ENCODE measurements at places on chromosomes 2 and 18.
A peak's percentile ranks its signal among the peaks of the same experiment; 100 is the strongest.

DNA sequence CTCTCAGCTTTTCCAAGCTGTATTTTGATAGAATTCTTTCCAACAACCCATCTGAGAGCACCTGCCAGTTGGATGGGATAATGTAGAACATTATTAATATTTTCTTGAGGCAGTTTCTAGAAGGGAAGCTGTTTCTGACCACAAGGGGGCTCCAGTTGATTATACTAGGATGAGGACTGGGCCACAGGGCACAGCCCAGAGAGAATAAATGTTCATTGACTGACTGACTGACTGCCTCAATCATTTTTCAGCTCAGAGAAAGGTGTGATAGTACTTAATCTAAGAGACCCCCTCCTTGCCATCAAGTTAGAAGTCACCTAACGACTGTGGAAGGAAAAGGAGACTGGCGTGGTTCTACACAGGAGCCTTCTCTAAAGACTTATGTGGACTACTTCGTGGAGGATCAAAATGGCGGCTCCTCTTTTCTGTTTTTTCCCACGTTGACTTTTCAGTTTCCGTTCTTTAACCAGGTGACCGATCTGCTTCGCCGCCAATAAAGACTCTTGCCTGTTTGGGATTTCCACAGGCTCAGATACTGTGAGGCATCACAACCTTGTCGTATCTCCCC lies 31.9 kb upstream of the CREG2 start:
- peak; percentile 74 for DNase-seq

- DNase-seq, result peak; percentile 19
Measured at GRCh38 chr2:241940329-241940728, 70.8 kb downstream of the RTP5 start.

DNA sequence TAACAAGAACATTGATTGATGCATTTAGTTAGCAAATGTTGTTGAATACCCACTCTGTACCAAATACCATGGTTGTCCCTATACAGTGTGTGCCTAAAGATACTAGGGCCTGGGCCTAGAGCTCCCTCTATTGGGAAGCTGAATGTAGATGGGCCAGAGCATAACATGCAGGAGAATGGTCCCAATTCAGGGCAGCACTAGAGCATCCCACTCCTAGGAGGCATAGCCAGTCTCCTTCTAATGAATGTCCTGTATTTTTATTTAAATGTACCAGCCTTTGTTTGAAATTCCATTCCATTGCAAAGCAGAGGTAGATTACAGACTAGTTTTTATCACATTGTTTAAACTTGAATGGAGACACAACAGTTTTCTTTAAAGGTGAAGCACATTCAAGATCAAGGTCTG lies 90.6 kb downstream of the FEZ2 start:
- peak; percentile 59 for DNase-seq

- DNase-seq, result no peak
Measured at GRCh38 chr18:57052173-57052572, 94.7 kb upstream of the BOD1L2 start.

DNA sequence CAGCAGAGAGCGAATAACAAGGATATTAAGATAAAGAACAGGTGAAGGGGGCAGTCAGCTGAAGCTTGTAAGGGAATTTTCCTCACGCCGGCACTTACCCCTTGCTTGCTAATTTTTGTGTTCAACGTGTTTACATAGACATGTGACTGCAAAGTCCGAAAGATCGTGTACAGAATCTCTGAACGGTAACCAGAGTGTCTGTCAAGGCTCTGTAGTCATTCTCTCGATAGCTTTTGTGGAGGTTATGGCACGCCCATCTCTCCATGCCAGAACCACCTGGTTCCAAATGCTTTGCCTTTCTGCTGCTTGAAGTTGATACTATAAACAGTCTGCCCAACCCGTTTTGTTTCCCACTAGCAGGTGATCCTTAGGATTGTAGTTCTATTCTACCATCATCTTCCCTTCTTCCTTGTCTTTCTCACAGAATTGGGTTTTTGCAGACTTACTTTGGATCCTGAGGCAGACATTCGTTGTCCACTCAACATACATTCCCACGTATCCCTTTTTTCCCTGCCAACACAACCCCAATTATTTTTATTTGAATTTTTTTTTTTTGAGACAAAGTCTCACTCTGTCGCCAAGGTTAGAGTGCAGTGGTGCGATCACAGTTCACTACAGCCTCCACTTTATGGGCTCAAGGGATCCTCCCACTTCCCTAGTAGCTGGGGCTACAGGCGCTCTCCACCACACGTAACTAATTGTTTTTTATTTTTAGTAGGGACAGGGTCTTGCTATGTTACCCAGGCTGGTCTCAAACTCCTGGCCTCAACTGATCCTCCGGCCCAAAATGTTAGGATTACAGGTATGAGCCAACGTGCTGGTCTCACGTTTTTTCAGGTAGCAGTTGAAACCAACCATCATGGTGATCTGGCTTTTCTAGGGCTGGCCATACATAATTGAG lies 1.3 kb upstream of the USP34 start:
- peak; percentile 85 for DNase-seq

- no peak for DNase-seq
Measured at GRCh38 chr2:147715807-147716206, 129.0 kb upstream of the ACVR2A start.

DNA sequence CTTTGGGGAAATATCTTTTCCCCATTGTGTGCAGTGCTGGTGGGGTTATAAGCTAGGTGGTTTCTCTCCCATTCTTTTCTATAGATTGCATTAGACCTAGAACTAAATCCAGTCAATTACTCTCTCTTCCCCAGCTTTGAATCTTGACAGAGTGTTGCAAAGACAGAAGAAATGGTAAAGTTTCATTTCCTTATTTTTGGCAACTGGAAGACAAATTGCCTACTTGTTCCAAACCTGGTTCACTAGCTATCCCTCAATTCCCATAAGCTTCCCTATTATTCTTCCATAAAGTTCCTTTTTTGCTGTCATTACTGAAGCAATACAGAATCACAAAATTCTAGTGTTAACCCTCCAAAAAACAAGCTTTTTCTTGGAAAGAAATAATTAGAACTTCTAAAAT lies 94.0 kb upstream of the ITGA4 start:
- DNase-seq, result no peak

- DNase-seq, result no peak
Measured at GRCh38 chr2:30031184-30031583, 109.8 kb upstream of the ALK start.

DNA sequence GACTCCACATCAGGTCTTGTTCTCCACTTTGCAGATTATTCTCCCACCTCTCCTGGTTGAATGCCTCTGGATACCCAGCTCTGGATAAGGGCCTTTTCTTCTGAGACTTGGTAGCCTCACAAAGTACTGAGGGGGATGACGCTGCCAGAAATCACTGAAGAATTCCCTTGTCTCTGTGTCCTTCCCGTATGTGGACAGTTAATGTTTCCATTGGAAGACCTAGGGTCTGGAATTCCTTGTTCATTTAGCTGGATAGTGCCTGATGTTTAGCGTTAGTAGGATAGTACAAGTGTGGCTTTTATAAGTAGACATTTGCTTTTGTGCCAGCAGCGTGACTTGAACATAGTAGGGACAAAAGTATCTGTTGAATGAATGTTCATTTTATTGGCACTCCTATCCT lies 76.9 kb downstream of the CLHC1 start:
- DNase-seq, result no peak

DNA sequence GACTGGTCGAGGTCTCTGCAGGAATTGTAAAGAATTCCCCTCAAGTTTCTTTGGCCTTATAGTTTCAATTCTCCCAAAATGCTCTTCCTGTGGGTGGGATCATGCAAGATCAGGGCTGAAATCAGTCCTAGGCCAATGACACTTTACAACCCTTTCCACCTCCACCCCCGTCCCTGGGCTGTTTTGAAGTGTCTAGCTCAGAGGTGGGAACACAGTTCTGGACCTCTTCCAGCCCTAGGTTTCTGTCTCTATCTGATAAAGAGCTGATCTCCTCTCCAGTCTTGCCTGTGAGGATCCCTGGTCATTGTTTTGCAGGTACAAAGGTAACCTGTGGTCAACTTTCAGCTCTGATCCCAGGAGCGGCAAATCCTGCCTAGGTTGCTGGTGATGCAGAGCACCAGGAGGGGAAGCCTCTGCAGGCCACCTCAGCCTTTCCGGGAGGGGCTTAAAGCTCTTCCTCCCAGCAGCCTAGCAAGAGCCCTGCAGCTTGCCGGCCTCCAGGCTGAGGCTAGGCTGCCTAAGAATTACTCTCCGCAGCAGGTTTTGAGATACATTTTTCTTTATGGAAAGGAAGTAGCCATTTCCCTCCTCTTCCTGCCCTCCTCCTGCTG lies 69.8 kb upstream of the WIPF1 start:
- DNase-seq, result no peak

- DNase-seq, result no peak
Measured at GRCh38 chr2:130842770-130843169, 6.1 kb downstream of the ARHGEF4 start.

DNA sequence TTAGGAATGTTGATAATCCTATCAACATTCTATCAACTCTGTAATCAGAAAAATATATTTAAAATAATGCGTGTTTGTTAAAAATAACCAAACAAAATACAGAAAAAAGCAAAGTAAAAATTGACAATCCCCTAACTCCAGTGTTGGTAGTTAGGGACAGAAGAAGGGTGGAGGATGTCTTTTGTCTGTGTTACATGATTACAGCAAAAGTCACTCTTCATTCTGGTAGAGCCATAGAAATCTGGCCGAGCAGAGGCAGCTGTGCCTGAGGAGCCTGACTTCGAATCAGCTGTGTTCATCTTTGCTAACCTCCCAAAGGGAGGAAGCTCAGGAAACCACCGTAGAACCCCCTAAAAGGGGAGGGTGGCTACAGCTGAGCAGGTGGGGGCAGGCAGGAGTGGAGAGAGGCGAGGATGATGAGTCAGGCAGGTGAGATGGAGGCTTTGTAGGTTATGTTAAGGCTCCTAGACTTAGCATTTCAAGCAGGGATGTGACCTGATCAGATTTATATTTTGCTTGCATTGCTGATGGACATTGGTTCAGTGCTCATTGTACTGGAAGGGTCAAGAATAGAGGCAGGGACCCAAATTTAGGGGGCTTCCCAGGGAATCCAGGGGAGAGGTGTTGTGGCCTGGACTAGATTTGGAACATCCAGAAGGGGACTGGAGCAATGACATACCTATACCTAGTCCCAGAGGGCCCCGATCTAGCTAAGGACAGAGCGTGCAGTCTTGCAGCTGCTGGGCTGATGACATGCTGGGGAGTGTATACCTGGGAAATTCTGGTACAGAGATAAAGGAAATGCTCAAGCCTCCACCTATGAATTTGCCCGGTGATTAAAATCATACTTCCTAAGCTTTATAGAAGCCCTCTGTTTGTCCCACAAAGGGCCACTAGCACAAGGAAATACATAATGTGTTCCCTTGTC lies 95.7 kb downstream of the NEDD4L start:
- DNase-seq, result no peak

GRCh38 chr2:104852090-104852666 lies 1.7 kb upstream of the POU3F3 start:
- DNase-seq, result peak; percentile 16

DNA sequence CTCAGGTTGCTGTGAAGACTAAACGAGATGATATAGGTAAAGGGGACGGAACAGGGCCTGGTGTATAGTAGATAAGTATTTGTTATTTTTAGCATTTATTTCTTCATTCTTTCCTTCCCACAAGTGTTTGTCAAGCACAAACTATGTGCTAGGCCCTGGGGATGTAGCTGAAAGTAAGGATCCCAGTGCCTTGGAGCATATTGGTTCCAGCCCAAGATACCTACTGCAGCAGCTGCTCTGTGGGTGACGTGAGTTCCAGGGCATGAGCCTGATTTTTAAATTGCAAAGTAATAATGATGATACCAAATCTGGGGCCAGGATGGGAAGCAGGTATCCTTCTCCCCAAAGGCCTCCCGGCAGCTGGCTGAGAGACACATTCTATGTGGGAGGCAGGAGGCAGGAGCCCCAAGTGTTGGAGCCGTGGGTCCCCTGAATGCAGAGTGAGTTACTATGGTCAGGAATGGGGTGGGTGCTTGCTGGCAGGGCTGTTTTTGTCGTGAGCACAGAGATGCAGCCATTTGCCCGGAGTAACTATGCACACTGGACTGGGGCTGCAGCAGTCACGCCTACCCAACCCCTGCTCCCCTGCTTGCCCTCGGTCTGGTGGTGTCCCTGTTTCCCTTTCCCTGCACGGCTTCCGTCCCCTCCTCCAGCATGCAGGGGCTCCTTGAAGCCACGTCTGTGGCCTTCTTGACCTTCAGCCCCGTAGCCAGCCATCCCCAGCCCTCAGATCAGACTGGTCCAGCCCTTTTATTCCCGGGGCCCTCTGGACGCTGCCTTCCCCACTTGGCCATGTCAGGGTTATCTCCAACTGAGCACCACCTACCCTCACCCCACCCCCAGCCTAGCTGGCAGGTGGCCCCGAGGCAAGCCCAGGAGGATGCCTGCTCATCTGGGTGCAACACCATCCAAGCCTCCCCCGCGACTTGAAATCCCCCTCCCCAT lies 52.4 kb downstream of the INHBB start:
- no peak for DNase-seq

- DNase-seq, result no peak
Measured at GRCh38 chr2:196104066-196104465, 35.4 kb upstream of the DNAH7 start.

- no peak for DNase-seq
Measured at GRCh38 chr18:37552286-37552685, 13.3 kb downstream of the CELF4 start.

GRCh38 chr2:128360711-128361110 lies 42.0 kb upstream of the HS6ST1 start:
- DNase-seq, result no peak

DNA sequence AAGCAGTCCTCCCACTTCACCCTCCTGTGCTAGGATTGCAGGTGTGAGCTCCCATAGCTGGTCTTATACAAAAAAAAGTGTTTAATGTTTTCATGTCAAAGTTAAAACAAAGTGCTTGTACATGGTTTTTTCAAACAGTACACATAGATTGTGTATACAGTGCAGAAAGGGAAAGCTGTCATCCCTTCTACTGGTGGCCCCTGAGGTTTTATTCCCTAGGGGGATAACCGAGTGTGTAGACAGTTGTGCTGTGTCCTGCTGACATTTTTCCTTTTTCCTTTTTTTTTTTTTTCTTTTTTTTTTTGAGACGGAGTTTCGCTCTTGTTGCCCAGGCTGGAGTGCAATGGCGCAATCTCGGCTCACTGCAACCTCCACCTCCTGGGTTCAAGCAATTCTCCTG lies 10.8 kb downstream of the TUBB6 start:
- DNase-seq, result peak; percentile 54

DNA sequence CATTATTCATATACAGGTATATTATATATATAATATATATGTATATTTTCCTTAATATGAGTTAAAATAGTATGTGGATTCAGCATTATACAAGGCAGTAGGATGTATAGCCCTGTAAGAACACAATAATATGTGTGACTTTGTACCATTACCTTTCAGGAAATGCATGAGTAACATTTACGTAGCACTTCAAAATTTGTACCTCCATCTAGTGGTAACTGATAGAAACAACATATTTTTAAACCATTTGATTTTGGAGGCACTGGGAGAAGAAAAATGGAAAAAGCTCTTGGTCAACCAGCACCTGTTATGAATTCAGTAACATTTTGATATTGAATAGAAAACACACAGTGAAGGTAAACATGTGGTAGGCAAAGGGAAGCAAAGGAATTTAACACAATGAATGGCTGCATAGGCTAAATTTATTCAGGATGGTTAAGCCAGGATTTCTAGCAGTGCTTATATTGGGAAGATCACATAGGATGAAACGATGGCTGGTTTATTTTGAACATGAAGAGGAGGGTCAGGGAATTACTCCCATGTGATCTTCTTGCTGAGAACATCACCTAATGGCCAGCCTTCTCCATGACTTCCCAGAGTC lies 565.5 kb downstream of the CCDC85A start:
- peak; percentile 56 for DNase-seq

GRCh38 chr2:130814931-130815680 lies 21.6 kb upstream of the ARHGEF4 start:
- no peak for DNase-seq

GRCh38 chr2:13006829-13007717 lies 290.3 kb downstream of the TRIB2 start:
- DNase-seq, result peak; percentile 81

Measured in NAMALWA (cell line).